Suppressor macrophage treated with lipopolysaccharide for 4 hours (primary cell): ENCODE measurements at places on chromosomes 7 and 10.

DNA sequence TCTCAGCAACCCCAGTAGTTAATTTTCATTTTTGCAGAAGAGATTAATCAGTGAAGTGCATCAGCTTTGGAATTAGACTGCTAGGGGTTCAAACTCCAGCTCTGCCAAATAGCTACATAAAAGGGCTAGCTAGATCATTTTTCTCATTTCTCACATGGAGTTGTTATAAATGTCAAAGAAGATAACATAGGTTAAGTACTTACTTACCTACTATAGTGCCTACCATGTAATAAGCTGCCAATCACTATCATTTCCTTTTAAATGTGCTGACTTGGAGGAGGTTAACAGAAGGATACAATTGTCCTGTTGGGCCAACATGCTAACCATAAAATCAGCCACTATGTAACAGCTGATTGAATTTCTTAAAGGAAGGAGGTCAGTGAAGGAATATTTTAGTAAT is 40.7 kb downstream of the KDM7A start:
- DNase-seq, result no peak

DNA sequence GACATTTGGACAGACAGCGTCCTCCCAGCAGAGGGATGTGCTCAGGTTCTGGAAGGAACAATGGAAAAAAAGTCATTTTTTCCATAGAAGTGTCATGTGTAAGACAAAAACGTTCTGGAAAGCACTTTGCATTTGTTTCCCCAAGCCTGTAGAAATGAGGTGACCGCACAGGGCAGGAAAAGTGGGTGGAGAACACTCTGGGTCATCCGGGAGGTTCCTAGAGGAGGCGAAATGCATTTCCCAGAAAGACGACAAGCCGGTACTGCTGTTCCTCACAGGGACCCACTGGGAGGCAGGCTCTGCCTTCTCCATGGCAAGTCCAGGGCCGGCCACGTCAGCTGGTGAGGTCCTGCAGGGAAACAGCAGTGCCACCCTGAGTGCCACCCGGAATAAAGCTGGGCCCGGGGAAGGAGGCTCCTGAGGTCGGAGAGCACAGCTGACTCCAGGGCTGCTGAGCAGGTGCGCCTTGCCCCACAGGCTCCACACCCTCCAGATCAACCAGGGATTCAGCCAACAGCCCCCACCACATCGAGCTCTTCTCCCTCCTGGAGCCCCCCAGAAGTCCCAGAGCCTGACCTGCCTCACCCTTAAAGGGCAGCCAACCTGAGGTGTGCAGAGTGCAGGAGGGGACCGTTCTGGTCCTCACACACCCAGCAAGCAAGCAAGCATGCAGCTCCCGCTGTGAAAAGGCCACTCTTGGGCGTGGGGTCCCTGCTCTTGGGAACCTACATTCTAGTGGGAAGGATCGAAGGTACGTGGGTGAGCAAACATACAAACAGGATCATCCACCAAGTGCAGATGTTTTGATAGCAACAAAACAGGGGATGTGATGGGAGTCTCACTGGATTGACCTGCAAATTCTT is 28.8 kb upstream of the INPP5A start:
- no peak for DNase-seq

- no peak for DNase-seq
These were observed 41.8 kb upstream of the TSPAN13 start for GRCh38 chr7:16711730-16712129.

- no peak for DNase-seq
These were observed 202.1 kb upstream of the AKR1E2 start for GRCh38 chr10:4623757-4624420.

- no peak for DNase-seq
These were observed 119.9 kb downstream of the MBL2 start for GRCh38 chr10:52652431-52653262.

DNA sequence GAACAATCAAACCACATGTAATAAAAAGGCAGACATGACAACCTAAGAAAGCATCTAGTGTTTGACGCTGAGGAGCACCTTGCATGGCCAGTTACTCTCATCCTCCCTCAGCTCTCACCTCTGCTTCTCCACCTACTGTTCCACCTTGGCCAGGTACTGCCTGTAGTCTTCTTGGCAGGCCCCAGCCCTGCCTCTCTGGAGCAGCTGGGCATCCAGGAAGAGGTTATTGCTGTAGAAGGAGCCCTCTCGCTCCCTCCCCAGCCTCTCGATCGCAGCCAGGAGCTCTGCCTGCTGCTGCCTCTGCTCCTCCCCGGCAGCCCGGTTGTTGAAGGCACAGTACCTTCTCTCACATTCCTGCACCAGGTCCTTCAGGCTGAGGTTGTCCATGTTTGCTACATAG is 9.7 kb downstream of the GIMAP5 start:
- no peak for DNase-seq

DNA sequence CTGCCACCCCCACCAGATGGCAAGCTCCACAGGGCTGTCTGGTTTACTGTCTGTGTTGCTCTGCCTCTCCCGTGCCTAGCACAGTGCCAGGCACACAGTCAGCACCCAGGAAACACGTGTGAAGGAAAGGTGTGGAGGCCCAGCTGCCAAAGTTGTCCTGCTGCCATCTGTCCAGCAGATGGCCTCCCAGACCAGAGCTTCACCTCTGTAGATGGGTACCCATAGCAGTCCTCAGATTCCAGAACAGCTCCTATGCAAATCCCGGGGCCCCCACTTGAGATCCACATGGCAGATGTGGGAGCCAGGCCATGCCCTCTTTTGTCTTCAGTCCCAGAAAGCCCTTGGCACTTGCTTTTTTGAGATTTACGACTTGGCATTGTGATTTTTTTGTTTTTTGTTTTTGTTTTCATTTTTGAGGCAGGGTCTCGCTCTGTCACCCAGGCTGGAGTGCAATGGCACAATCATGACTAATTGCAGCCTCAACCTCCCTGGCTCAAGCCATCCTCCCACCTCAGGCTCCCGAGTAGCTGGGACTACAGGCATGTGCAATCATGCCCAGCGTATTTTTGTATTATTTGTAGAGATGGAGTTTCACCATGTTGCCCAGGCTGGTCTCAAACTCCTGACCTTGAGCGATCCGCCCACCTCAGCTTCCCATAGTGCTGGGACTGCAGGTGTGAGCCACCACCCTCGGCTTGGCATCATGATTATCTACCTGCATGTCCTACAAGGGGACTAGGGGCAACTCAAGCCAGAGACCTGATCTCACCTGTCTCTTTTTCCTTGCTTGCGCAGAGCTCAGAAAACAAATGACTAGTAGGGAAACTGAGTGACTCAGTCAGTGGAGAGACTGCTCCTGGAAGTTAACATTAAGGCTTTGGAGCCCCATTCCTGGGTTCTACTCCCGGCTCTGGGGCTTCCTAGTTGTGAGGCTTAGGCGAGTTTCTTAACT is 16.9 kb upstream of the PALD1 start:
- peak; percentile 62 for DNase-seq

- DNase-seq, result no peak
These were observed 17.0 kb upstream of the SFRP5 start for GRCh38 chr10:97788552-97789442.

DNA sequence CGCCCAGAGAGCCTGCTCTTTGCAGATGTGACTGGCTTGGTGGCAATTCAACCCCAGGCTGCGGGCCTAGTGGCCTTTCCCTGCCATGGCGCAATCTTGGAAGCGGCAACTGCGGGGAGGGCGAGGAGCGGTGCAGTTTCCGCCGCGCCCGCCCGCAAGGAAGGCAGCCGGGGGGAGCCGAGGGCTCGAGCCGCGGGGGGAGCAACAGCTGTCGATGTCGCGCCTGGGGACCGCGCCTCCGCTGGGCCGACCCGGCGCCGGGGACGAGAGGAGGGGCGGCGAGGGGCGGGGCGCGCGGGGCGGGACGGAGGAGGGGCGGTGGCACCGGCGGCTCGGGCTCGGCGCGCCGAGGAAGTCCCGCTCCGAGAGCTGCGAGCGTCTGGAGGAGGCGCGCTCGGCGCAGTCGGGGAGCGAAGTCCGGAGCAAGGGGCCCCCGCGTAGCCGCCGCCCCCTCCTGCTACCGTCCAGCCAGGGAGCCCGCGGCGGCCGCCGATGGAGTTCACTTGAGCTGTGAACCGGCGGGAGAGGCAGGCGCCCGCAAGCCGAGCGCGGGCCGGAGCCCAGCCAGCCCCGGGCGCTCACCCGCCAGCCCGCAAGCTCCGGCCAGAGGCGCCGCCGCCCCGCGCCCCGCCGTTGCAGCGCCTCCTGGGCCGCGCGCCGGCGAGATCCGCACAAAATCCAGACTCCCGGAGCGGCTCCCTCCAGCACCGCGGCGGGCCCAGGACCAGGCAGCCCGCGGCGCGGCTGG is 438.1 kb upstream of the GALNT17 start:
- peak; percentile 50 for DNase-seq

GRCh38 chr7:43141091-43141490 is 28.6 kb downstream of the HECW1 start:
- DNase-seq, result no peak

- no peak for DNase-seq
These were observed 1.5 kb downstream of the PVRIG start for GRCh38 chr7:100221231-100221718.

DNA sequence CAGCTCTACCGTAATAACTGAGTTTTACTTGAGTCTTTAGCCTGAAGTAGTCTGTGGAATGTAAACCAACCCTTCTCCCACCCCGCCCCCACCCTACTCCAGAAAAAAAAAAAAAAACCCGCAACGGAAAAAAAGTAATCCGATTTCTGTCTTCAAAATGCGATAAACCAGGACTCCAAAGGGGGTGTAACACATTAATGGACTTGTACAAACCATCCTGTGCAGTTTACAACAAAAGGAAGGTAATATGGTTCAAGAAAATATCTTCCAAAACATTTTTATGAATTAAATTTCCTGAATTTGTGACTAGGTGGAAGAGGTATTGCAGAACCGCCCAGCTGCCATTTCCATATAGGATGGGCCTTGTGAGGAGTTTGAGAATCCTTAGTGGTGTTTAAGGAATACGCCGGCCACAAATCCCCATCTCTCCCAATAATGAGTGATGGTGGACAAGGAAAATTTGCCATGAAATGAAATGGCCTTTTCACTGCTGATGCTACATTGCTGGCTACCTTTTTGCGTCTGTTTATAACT is 10.6 kb downstream of the SKIDA1 start:
- no peak for DNase-seq

DNA sequence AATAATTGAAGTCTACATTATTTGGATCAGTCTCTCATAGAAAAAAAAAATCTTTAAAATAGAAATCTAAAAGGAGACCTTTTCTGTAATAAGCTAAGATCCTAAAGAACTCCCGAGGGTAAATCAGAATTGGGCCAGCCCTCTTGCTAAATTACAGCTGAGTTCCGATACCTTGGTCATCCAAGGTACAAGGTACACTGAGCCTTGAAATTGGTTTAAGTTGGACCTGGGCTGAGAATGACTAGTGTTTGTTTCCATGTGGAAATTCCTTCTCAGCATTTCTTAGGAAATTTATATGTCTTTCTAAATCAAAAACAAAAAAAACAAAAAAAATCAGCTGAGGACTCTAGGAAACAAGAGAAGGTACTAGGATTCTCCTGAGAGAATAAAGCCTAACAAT is 64.9 kb downstream of the DNMBP start:
- DNase-seq, result no peak

DNA sequence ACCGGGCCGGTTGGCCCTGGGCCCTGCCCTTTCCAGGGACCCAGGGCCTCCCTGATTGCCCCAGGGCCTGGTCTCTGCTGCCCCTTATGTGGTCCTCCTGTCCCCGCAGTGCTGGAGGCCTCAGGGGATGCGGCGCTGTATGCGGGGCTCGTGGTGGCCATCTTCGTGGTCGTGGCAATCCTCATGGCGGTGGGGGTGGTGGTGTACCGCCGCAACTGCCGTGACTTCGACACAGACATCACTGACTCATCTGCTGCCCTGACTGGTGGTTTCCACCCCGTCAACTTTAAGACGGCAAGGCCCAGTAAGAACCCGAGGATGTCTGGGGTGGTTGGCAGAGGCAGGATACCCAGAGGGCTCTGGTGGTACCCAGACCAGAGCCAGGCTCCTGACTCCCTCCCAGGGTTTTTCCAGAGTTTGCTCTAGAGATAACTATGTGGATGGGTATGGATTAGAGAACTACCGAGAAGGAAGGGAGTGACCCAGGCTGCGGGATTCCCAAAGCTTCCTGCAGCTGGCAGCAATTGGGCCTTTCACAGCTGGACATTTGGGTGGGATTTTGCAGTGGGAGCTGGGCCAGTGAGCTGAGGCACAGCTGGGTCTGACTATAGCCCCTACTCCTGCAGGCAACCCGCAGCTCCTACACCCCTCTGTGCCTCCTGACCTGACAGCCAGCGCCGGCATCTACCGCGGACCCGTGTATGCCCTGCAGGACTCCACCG is 28.1 kb upstream of the SLC29A3 start:
- DNase-seq, result no peak

- DNase-seq, result no peak
These were observed 8.9 kb downstream of the HIP1 start for GRCh38 chr7:75729851-75730274.

DNA sequence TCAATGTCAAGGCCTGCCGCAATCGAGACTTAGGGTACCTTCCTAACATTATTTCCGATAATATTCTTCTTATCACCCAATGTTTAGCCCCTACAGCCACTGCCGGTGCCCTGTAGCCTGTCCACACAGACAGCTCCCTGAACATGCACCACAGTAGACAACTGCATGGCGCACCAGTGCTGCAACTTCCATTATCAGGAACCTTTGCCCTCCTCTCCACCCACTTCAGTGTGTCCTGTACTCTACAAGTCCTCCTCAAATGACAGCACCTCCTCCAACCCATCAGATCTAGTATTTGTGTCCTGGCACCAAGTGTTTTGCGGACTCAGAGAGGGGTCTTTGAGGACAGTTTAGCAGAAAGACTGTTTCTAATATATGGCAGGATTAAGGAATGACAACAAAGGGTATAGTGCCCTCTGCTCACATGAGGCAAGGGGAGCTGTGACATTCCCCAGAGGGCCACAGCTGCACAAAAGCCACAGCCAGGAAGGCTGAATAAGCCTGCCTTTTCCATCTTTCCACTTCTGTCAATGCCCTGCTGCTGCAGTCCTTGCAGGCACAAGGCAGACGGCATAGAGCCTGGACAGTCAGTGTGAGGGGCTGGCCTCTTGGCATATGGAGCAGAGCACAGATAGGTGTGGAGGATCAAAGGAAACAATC is 335.4 kb downstream of the PARD3 start:
- DNase-seq, result no peak

DNA sequence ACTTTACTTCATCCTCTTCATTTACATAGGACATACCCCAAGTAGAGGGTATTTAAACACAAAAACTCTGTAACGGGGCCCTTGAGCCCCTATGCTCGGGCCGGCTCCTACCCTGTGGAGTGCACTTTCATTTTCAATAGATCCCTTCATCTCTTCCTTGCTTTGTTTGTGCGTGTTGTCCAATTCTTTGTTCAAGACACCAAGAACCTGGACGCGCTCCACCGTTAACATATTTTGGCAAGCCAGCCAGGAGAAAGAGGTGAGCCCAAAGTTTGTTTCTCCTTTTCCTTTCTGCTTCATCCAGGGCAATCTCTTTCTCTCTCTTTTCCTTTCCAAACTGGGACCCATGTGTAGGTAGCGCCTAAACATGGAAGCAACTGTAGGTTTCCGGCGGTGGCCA is 26.0 kb upstream of the BNIP3 start:
- DNase-seq, result no peak
